ENCODE measurements at places on chromosomes 4 and X. TPM values are rescaled to one million over a fixed set of nuclear protein-coding genes. Genes with fewer than 3 reads are reported as not detected.
A peak's percentile ranks its signal among the peaks of the same experiment; 100 is the strongest.

DNA sequence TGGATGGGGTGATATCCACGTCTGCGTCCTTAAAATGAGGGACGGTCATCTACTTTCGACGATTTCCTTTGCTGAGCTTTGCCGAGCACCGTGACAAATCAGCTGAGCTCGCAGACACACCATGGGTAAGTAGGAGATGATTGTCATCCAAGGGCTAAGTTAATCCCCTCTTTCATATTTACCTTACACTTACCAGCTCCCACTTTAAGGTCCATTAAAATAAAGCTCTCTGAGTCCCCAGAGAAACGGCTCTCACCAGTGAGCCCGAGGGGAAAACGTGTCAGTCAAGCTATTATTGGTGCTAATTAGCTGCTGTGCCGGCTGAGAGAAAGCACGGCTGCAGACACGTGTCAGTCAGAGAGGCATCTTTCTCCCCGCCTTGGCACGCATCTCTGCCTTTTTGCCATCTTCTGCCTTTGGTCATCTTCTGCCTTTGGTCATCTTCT is 72.2 kb downstream of the CRLF2 start:
- H3K36me3 ChIP-seq: no peaks in the 10 kb centered on the region
- H3K4me1 ChIP-seq: no peaks in the 10 kb centered on the region
- H3K4me3 ChIP-seq: no peak overlapping the region
- peaks cover 43% of the 10 kb centered on the region for H3K27me3 ChIP-seq

Gene CTAG1A
- not detected for total RNA-seq

Gene CENPVL2
- not detected for total RNA-seq

DNA sequence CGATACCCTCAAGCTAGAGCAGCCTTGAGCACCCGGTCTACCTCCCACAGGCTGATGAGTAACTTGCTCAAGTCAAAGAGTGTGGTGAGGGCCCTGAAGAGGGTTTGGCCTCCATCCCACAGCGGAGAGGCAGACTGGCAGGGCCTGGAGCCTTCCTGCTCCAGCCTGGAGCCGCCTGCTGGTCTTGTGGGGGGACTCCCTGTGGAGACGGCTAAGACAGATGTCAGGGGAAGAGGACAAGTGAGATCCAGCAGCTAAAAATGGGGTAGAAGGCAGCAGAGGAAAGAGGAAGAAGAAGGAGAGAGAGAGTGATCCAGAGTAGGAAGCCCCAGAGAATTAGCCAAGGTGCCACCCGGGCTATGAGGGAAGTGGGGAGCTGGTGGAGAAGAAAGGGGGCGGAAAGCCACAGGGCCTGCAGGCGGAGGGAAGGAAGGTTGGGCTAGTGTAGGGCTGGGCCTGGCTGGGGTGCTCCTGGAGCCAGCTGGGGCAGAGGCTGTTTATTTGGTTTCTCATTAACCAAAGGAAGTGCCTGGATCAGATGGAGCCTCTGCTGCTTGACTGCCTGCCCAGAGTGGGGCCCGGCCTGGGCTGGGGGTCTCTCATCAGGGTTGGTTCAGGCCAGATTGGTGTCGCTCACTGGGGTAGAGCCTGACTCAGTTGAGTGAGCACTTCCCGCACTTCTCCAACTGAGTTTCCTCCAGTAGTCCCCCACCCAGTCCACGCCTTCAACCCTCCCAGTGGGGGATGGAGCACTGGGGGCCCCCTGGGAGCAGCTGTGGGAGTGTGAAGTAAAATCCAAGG is 14.2 kb downstream of the EFNB1 start:
- no peak overlapping the region for H3K4me3 ChIP-seq
- H3K27me3 ChIP-seq: no peaks in the 10 kb centered on the region
- peak; percentile 12 for ATAC-seq
- no peak overlapping the region for H3K27ac ChIP-seq

- H3K4me3 ChIP-seq: no peak overlapping the region
- H3K36me3 ChIP-seq: no peaks in the 10 kb centered on the region
- no peaks in the 10 kb centered on the region for H3K4me1 ChIP-seq
- ATAC-seq: no peak
Measured at GRCh38 chr4:182427554-182427953, 184.4 kb downstream of the TENM3 start.

Gene NXF2
- not detected for total RNA-seq

DNA sequence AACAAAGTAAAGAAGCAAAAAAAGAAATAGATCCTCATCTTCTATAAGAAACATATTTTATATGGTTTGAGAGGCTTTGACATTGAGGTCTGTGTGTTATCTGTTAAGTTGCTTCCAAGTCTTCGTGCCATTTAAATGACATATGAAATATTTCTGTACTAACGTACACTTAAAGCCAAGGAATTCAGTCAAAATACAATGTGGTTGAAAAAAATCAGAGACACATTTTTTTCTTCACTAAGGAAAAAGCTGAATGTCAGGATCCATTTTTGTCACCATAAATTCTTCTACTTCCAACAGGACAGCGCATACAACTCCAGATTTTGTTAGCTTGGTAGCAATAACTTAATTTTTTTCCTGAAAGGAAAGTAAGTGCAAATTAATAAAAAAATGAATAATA is 168.5 kb downstream of the FAT4 start:
- H3K27me3 ChIP-seq: no peaks in the 10 kb centered on the region
- peaks cover 19% of the 10 kb centered on the region for H3K4me1 ChIP-seq
- no peak overlapping the region for H3K4me3 ChIP-seq
- ATAC-seq: no peak
- no peaks in the 10 kb centered on the region for H3K36me3 ChIP-seq
- H3K27ac ChIP-seq: no peak overlapping the region

Gene CCDC110
- 3.1 TPM for total RNA-seq

GRCh38 chrX:151825007-151825406 is 87.7 kb upstream of the MAGEA4 start:
- no peaks in the 10 kb centered on the region for H3K36me3 ChIP-seq
- no peak overlapping the region for H3K27ac ChIP-seq
- no peak overlapping the region for H3K4me3 ChIP-seq
- no peak for ATAC-seq
- H3K27me3 ChIP-seq: no peaks in the 10 kb centered on the region

DNA sequence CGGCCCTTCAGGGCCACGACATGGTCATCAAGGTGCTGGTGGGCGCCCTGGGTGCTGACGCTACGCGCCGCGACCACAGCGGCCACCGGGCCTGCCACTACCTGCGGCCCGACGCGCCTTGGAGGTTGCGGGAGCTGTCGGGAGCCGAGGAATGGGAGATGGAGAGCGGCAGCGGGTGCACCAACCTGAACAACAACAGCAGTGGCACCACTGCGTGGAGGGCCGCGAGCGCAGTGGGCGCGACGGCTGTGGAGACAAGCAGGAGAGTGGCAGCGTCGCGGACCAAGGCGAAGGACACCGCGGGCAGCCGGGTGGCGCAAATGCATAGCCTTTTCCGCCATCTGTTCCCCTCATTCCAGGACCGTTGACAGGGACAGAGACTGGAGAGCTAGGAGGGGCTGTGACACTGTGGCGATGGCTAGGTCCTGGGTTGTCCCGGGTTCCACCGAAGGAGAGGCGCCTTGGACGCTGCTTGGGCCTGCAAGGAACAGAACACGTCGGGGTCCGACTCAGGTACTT is 919 bp downstream of the SOWAHD start:
- no peak for ATAC-seq
- H3K36me3 ChIP-seq: no peaks in the 10 kb centered on the region
- H3K27ac ChIP-seq: no peak overlapping the region
- H3K4me3 ChIP-seq: peak overlapping the region; percentile 35
- peaks cover 17% of the 10 kb centered on the region for H3K4me1 ChIP-seq

Gene TEX28
- not detected for total RNA-seq

Gene CCNA2
- 2.9 TPM for total RNA-seq

DNA sequence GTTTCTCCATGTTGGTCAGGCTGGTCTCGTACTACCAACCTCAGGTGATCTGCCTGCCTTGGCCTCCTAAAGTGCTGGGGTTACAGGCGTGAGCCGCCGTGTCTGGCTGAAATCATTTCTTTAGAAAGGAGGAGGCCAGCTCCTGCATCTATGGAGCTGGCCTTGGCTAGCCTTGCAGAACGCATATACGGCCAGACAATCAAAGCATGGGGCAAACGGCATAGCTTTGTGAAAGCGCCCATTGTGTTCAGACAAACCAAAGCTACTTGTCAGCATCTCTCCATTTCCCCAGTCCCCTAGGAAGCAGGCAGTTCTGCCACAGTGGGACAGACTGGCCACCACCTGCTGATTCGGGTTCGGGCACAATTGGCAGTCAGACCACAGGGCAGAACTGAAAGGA is 48.9 kb upstream of the IQSEC2 start:
- H3K27me3 ChIP-seq: no peaks in the 10 kb centered on the region
- no peak overlapping the region for H3K4me3 ChIP-seq
- no peaks in the 10 kb centered on the region for H3K36me3 ChIP-seq
- H3K27ac ChIP-seq: no peak overlapping the region
- no peaks in the 10 kb centered on the region for H3K4me1 ChIP-seq

- no peak for ATAC-seq
- no peak overlapping the region for H3K27ac ChIP-seq
- no peaks in the 10 kb centered on the region for H3K27me3 ChIP-seq
- no peak overlapping the region for H3K4me3 ChIP-seq
Measured at GRCh38 chrX:13201605-13202219, 118.1 kb downstream of the ATXN3L start.

Gene HSFX1
- 1.8 TPM for total RNA-seq

Gene C1QTNF7
- total RNA-seq: 37.4 TPM

DNA sequence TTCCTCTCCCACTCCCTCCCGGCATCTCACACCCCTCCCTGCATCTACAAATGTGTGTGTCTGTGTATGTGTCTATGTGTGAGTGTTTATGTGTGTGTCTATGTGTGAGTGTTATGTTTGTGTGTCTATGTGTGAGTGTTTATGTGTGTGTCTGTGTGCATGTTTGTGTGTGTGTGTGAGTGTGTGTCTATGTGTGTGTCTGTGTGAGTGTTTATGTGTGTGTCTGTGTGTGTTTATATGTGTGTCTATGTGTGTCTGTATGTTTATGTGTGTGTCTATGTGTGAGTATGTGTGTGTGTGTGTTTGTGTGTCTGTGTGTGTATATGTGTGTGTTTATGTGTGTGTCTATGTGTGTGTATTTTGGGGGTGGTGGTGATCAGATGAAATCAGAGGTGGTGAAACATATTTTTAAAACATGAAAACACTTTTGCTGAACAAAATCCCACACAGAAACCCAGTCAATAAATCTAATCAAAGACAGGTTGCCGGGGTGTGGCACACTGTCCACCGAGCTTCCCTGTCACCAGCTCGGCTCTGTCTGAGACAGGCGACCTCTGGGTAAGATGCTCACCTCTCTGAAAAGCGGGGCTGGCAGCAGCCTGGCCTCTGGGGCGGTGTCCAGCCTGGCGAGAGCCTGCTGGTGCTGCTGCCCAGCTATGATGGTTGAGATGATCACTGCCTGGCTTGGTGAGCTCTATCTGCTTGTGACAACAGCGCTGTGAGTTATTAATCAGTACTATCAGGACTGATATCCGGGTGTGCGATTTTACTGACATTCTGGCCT is 186.7 kb upstream of the PSAPL1 start:
- no peak overlapping the region for H3K27ac ChIP-seq
- ATAC-seq: no peak
- no peak overlapping the region for H3K4me3 ChIP-seq
- no peaks in the 10 kb centered on the region for H3K36me3 ChIP-seq

Gene SYTL4
- total RNA-seq: 32.3 TPM

GRCh38 chr4:182645511-182645910 is 271.7 kb downstream of the DCTD start:
- no peaks in the 10 kb centered on the region for H3K36me3 ChIP-seq
- no peak overlapping the region for H3K27ac ChIP-seq
- no peak for ATAC-seq
- no peaks in the 10 kb centered on the region for H3K4me1 ChIP-seq
- no peak overlapping the region for H3K4me3 ChIP-seq

GRCh38 chr4:34633241-34633640 is 1611.1 kb downstream of the ARAP2 start:
- no peaks in the 10 kb centered on the region for H3K36me3 ChIP-seq
- H3K4me1 ChIP-seq: no peaks in the 10 kb centered on the region
- no peak overlapping the region for H3K27ac ChIP-seq
- H3K4me3 ChIP-seq: no peak overlapping the region

DNA sequence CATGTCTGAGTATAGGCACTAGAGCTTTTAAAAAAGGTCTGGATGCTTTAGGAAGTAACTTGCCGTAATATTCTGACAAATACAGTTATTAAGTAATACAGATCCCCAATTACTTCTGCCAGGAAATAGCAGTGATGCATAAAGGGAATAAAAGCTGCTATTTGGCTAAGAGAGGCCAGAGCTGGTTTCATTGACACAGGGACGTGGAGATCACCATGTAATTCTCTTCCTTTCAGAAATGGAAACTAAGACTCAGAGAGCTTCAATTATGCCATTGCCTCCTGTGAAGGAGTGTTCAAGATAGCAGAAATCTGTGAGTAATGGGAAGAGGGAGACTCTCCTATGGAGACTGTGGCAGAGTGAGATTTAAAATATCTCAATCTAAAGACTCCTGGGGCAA is 238.1 kb downstream of the SLITRK2 start:
- H3K36me3 ChIP-seq: no peaks in the 10 kb centered on the region
- no peaks in the 10 kb centered on the region for H3K27me3 ChIP-seq
- ATAC-seq: no peak
- H3K4me3 ChIP-seq: no peak overlapping the region
- no peaks in the 10 kb centered on the region for H3K4me1 ChIP-seq

GRCh38 chrX:123833387-123833786 is 26.5 kb upstream of the XIAP start:
- no peak overlapping the region for H3K27ac ChIP-seq
- no peak overlapping the region for H3K4me3 ChIP-seq
- no peaks in the 10 kb centered on the region for H3K4me1 ChIP-seq
- no peaks in the 10 kb centered on the region for H3K36me3 ChIP-seq
- H3K27me3 ChIP-seq: no peaks in the 10 kb centered on the region

Gene RTL5
- total RNA-seq: 8.8 TPM

GRCh38 chr4:72067051-72067450 is 35.3 kb downstream of the NPFFR2 start:
- no peaks in the 10 kb centered on the region for H3K36me3 ChIP-seq
- no peak for ATAC-seq
- H3K27me3 ChIP-seq: no peaks in the 10 kb centered on the region
- no peaks in the 10 kb centered on the region for H3K4me1 ChIP-seq

DNA sequence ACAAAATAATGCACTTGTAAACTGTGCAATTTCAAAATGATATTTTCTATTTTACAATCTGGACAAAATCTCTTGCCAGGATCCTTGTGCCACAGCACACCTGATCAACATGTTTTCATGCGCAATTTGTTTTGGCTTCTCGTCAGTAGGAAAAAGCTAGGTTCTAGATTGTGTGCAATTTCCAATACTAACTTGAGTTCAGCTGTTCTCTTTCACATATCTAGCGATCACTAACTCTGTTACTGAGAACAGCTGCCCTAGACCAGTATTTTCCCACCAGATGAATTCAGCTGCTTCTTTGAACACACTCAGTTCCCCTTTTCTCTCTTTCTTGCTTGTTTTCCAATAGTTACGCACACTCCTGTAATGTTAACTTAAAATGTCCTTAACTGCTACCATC is 131.2 kb downstream of the MAGEB5 start:
- H3K27me3 ChIP-seq: no peaks in the 10 kb centered on the region
- H3K36me3 ChIP-seq: no peaks in the 10 kb centered on the region
- no peak overlapping the region for H3K4me3 ChIP-seq
- H3K27ac ChIP-seq: no peak overlapping the region
- ATAC-seq: no peak

Measured in gastroesophageal sphincter (tissue), 4 donors.